ENCODE measurements at places on chromosomes 4 and X.

DNA sequence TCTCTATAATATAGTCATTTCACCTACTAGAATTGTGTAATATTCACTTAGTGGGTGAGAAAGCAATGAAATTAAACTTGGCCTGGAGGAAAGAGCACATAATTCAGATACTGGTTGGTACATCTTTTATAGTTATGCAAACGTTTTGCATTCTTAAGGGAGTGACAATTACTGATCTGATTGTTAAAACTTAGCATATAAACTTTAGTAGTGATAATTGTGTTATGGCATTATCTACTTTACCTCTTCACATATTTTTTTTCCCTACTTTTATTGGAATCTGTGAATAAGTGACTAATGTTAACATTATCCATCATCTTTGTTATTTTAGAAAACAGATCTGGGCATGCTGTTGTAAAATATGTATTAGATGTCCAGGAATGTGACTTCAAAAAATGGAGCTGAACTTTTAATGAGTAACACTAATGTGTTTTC lies 217.4 kb upstream of the GIMD1 start:
- DNase-seq, result no peak

DNA sequence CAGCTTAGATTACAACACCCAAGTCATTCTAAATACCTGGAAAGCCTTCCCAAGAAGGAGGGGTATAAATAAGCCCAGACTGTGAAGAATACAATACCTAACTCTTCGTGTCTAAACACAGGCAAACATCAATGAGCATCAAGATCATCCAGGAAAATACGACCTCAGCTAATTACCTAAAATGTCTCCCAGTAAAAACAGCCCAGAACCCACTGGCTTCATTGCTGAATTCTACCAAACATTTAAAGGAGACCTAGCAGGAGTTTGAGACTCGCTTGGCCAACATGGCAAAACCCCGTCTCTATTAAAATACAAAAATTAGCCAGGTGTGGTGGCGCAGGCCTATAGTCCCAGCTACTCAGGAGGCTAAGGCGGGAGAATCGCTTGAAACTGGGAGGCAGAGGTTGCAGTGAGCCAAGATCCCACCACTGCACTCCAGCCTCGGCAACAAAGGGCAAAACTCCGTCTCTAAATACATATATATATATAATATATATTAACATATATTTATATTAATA lies 19.1 kb upstream of the HSFX4 start:
- DNase-seq, result no peak

DNA sequence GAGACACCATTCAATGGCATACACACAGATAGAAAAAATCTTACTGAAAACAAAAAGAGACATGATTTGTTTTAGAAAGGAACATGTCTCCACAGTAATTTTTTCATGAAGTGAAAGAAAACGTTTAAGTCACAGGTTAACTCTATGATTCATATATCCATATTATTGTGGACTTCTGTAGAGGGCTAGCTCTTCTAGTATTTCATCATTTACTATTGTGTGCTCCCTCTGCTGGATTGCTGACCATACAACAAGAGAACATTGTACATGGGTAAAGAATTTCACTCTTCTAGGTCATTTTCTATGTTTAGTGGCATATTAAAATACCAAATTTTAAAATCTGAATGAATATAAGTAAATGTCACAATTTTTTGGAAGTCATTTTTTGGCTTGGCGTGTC lies 91.8 kb upstream of the POU3F4 start:
- no peak for DNase-seq

DNA sequence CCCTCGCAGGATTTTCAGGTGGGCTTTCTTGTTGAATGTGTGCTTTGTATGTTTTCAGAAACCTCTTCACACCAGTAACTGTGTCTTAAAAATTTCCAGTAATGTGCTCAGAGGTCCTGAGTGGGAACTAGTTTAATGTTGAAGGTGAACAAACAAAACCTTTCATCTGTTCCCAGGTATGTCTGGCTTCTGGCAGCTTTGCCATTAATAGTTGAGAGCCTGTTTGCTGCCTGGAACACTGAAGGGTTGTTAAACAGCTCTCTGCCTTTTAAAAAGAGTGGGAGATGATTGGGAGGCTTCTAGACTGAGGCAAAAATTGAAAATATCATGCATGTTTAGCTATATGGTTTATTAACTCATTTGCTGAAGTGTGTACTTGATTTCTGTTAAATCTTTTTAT lies 161.2 kb upstream of the AGTR2 start:
- no peak for DNase-seq

GRCh38 chr4:146833530-146833929 lies 112.1 kb downstream of the TTC29 start:
- no peak for DNase-seq

GRCh38 chr4:156313497-156313896 lies 359.8 kb upstream of the CTSO start:
- no peak for DNase-seq

- DNase-seq, result no peak
Observed at GRCh38 chr4:39626261-39626660, 12.4 kb downstream of the SMIM14 start.

- DNase-seq, result no peak
Observed at GRCh38 chr4:5908876-5909427, 16.1 kb upstream of the CRMP1 start.

GRCh38 chr4:144267084-144267483 lies 126.6 kb upstream of the GYPA start:
- DNase-seq, result no peak

- no peak for DNase-seq
Observed at GRCh38 chr4:170423137-170423536, 333.4 kb upstream of the AADAT start.

GRCh38 chrX:24002167-24002566 lies 24.8 kb downstream of the KLHL15 start:
- no peak for DNase-seq

DNA sequence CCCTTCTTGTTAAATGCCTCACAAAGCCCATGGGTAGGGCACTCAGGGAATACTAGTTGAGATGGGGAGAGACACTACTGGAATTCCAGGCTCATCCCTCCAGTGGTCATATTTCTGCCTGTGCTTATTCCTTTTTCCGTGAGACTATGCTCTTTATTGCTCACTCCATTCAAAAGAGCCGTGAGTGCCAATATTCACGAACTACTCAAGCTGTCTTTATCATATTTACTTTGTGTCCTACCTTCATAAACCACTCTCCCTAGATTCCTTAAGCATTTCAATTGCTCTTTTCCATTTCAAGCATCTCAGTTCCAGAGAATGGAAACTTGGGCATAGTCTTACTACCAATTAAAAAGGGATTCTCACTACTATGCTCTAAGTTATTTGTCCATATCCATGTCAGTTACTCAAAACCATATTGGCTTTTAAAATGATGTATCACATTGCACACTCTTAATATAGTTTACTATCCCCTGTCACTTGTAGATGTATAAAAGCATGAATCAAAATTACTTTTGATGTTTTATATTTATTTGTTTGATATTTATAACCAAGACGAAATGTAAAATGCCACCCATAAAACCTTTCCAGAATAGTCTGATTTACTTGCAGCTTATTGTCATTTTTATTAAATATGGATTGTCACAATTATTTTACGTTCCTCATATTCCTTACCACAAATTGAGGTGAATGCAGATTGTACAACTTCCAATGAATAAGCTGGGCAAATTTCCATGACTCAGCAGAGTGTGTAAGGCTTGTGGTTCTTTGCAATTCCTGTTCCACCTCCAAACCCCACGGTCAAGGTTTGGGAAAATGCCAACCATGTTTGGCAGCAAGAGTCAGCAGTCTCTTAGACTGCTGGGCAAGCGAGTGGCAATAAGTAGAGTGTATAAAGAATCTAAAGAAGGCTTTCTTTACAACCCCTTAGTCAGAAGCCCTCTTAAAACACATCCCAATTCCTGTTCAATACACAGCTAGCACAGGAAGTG lies 24.4 kb downstream of the ENOX2 start:
- no peak for DNase-seq

GRCh38 chrX:19866626-19867410 lies 20.6 kb downstream of the SH3KBP1 start:
- no peak for DNase-seq

GRCh38 chr4:27081675-27082586 lies 221.3 kb downstream of the STIM2 start:
- no peak for DNase-seq

- no peak for DNase-seq
Observed at GRCh38 chrX:56232221-56233082, at the start of gene KLF8. TSS of gene KLF8 (plus strand) at chrX:56232356. CDS start at chrX:56233335, 979 bp downstream.

- DNase-seq, result no peak
Observed at GRCh38 chr4:153785910-153786721, 2.8 kb downstream of the SFRP2 start.

DNA sequence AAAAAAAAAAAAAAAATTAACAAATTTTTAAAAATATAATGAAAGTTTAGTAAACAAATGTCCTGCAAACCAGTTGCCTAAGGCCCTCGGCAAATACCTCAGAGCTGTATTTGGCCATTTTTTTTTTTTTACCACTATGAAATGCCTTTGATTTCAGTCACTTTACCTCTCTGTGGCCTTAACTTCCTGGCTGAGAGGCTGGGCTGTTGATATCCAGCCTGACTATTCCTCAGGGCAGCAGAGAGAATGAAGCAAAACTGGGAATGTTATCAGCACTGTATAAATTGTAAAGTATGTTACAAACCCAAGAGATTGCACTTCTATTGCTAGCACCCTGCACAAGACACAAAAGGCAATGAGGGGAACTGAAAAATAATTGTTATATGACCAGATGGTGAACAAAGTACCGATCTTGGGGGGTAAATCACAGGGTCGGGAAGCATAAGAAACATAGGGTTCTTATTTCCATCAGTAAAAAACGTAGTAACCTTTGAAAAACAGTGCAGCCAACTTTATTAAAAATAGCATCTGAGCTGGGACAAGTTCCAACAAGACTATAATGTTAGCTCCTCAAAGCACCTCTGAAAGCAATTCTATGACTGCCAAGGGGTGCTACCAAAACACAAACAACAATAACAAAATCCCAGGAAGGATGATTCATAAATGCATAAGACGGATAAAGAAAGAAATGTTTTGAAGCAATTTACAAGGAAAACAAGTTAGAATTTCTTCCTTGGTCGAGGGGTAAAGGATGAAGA lies 18.1 kb downstream of the USP46 start:
- no peak for DNase-seq

DNA sequence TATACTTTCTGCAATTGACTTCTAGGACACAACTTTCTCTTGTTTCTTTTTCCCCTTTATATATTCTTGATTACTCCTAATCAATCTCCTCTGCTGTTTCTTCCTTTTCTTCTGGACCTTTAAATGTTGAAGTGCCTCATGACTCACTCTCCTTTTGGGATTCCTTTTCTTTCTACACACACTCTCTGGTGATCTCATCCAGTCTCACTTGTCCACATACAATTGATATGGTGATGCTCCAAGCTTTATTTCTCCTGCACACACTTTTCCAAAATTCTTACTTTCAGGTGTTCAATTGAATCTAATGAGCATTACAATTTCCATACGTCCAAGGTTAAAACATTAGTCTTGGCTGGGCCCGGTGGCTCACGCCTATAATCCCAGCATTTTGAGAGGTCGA lies 794.8 kb upstream of the EPHA5 start:
- no peak for DNase-seq

GRCh38 chr4:42284030-42284429 lies 113.3 kb upstream of the SHISA3 start:
- no peak for DNase-seq

DNA sequence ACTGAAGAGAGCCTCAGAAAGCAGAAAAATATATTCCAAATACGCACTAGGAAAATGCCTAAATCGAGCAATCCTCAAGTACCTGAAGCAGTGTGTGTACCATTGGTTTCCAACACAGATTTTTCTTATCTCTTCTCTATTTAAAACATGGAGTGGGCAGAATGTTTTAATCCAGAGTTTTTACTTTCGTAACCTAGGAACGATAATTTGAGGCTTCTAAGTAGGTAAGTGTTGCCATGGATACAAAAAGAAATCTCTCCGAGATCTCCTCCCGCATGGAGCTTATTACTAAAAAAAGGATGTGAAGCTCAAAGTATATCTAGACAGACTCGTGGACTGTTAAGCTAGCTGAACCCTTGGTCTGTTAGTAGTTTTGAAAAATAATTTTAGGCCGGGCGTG lies 23.0 kb upstream of the OTUD4 start:
- no peak for DNase-seq

- DNase-seq, result no peak
Observed at GRCh38 chr4:104457308-104457981, 37.2 kb downstream of the CXXC4 start.

DNA sequence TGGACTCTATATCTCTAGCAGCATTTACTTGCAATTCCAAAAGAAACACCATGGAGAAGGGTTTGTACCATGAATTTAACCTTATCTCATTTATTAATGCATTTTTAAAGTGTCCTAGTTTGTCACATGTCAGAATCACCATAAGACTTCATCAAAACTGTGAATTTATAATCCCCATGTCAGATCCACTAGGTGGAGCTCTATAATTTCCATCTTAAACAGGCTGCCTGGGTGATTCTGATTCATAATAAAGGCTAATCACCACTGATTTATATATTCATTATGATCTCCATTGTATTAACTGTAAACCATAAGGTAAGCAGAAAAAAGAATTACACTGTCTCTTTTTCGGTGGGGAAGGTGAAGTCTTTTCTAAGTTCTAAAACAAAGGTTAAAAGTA lies 4.0 kb downstream of the TCEAL2 start:
- DNase-seq, result no peak

GRCh38 chr4:1943928-1944327 lies 64.8 kb downstream of the NELFA start:
- DNase-seq, result no peak

GRCh38 chrX:39398215-39398962 lies 597.1 kb downstream of the MID1IP1 start:
- no peak for DNase-seq

DNA sequence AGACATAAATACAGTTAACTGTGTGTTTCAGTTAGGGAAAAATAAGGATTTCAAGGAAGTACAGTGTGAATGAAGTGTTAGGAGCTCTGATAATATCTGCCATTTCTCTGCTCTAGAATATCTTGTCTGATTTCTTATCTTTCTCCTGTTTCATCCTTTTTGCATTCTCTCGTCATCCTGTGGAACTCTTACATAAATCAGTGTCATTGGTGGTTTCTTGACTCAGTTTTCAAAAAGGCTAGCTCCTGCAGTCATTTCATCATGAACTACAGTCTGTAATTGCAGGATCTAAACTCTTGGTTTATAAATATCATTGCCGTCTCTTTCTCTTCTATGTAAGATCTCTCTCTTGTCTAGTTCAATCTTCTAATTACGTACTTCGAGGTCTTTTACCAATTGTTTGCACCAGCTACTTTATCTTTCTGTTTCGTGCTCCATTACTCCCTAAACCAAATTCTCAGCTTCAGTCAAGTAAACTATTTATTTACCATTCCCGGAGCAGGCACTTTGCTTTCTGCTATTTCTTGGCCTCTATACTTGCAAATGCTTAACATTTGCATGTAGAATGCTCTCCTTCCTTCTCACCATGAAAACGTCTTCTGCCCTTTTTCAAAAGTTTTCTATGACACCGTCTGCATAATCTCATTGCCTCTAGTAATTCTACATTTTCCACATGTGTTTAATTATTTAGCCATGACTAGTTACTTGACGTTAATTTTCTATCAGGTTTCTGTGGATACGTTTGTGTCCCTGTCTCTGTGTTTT lies 294.0 kb downstream of the TENM3 start:
- no peak for DNase-seq

GRCh38 chr4:2725380-2725779 lies 30.8 kb downstream of the TNIP2 start:
- DNase-seq, result no peak

- no peak for DNase-seq
Observed at GRCh38 chrX:51334276-51334675, 1.7 kb downstream of the NUDT10 start.

- no peak for DNase-seq
Observed at GRCh38 chr4:8906991-8907595, 35.5 kb upstream of the HMX1 start.

- DNase-seq, result no peak
Observed at GRCh38 chr4:138249132-138249531, 7.0 kb upstream of the SLC7A11 start.

Measured in effector memory CD8-positive, alpha-beta T cell (primary cell).